ENCODE measurements at places on chromosomes 6 and 20. TPM values are rescaled to one million over a fixed set of nuclear protein-coding genes. Genes with fewer than 3 reads are reported as not detected.
A peak's percentile ranks its signal among the peaks of the same experiment; 100 is the strongest.

DNA sequence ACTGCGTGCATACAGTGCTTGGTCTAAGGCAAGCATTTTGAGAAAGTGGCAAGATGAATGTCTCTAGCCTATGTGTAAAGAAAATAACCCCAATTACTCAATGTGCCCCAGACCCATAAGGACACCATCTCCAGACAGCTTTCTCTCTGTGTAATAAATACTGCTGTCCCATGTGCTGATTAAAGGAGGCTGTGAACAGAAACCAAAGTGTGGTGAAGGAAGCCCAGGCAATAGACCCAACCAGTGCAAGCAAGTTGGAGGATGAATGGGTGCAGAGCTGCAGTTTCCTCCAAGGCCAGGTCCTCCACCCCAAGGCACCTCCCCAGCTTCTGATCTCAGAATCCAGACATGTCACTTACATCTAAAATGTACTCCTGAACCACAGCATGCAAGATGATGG lies 60.6 kb downstream of the TRAM2 start:
- no peak overlapping the region for H3K4me3 ChIP-seq
- peaks cover 80% of the 10 kb centered on the region for H3K36me3 ChIP-seq
- no peaks in the 10 kb centered on the region for H3K27me3 ChIP-seq
- no peak for DNase-seq
- no peak overlapping the region for H3K27ac ChIP-seq

GRCh38 chr6:140609956-140610355 lies 1235.5 kb upstream of the CITED2 start:
- no peaks in the 10 kb centered on the region for H3K36me3 ChIP-seq
- DNase-seq, result no peak
- no peak overlapping the region for H3K27ac ChIP-seq
- no peaks in the 10 kb centered on the region for H3K27me3 ChIP-seq
- H3K4me1 ChIP-seq, result no peaks in the 10 kb centered on the region

Gene FNDC11
- not detected for total RNA-seq

DNA sequence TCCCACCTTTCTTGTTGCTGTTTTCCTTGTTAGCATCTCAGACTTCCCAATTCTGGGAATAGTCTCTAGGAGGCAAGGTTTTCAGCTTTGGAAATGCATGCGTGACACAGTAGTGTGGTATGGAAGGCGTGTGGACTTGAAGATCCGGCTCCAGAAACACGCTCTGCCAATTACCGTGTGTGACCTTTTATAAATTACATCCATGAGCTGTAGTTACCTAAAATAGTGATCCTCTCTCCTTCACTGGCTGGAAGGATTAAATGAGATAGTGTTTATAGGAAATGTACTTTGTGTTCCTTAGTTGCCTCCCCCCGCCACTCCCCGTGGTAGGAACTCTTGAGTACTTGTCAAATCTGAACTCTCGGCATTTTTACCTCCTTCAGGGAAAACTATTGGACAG lies 13.0 kb downstream of the E2F3 start:
- no peak overlapping the region for H3K27ac ChIP-seq
- no peaks in the 10 kb centered on the region for H3K27me3 ChIP-seq
- DNase-seq, result no peak
- no peak overlapping the region for H3K4me3 ChIP-seq
- no peaks in the 10 kb centered on the region for H3K4me1 ChIP-seq

Gene CITED2
- total RNA-seq, result 25.7 TPM

- H3K4me3 ChIP-seq, result no peak overlapping the region
- no peaks in the 10 kb centered on the region for H3K27me3 ChIP-seq
- DNase-seq, result no peak
- H3K36me3 ChIP-seq, result no peaks in the 10 kb centered on the region
- H3K27ac ChIP-seq, result peak overlapping the region; percentile 21
Observed at GRCh38 chr6:91298543-91299145, 711.8 kb upstream of the MAP3K7 start.

DNA sequence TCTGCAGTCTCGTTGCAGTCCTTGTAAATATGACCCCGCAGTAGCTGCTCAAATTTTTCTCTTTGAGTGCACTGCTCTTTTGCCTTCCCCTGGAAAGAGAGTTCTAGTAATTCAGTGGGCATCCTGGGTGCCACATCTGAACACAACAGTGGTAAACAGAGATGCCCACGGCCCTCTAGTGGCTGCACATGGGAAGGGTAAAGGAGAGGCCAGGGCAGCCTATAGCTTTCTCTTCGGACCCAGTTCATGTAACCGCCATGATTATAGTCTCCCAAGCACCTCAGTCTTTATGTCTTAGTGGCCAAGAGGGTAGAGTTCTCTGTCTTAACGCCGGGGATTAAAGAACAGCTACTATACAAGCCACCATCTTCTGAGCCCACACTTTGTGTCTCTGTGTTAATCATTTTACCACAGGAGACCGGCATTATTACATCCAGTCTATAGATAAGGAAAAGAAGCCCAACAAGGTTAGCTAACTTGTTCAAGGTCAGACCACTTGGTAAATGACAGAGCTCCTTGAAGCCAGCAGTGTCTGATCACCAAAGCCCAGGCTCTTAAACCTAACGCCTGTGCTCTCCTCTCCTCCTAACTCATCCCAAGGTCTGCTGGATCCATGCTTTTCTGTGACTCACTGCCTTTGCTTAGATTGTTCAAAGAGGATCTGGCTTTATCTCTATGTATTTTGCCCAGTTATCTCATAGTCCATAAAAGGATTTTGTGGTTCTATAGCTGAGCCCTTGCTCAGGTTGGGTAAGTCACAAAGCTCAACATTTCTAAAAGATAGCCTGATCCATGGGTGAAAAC lies 81.8 kb downstream of the ISM1 start:
- no peaks in the 10 kb centered on the region for H3K27me3 ChIP-seq
- H3K4me3 ChIP-seq, result no peak overlapping the region
- DNase-seq, result peak; percentile 24
- H3K4me1 ChIP-seq, result no peaks in the 10 kb centered on the region
- no peak overlapping the region for H3K27ac ChIP-seq

Data from SJSA1 (cell line).